ENCODE measurements at places on chromosomes 13 and 19.

- DNase-seq, result no peak
Observed at GRCh38 chr19:52786078-52786463, 520 bp downstream of the ZNF600 start.

DNA sequence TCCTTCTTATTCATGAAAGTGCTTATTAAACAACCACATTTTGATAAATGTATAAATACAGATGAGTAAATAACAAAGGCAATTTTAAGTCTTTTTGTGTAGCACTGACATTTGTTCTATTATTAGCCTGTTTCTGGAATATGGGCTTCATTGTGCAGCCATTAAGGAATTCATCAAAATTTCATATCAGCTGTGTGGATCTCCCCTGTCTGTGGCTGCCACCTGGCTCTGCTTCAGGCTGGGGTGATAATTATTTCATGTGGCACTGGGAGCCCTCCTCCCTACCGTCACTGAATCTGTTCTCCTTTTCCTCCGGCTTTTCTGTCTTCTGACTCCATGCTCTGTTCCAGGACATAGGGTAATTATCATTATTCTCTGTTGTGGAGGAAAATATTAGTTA lies 57.1 kb downstream of the LMO7 start:
- DNase-seq, result no peak

DNA sequence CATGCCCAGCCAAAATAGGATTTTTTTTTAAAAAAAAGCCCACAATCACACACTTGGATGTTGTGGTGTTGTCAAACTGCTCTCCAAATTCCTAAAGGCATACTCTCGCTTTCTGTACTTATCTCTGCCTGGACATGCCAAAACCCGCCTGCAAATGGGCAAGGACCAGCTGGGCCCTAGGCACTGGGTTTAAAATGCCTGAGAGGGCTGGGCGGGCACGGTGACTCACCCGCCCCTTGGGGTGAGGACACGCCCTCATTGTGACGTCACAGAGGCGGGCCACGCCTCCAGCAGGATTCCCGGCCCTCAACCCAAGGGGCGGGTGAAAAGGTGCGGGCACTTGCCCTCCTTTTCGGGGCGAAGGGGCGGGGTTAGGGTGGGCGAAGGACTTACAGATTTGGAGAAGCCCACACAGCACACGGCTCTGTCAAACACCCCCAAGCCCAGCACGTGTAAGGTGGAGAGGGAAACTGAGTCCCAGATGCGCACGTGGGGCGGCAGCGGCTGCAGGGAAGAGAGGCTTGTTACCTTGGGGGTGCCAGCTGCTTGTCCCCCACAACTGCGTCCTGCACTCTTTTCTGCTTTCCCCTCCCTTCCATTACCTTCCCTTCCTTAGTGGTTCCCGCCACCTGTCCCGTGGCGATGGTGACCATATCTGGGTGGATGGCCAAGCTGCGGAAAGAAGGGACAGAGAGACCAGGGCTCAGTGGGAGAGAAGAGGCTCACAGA lies 6.6 kb downstream of the EML2 start:
- DNase-seq, result peak; percentile 79

GRCh38 chr13:96963786-96964475 lies 30.3 kb downstream of the OXGR1 start:
- DNase-seq, result no peak

- no peak for DNase-seq
Observed at GRCh38 chr19:46596008-46596407, 5.1 kb upstream of the CALM3 start.

DNA sequence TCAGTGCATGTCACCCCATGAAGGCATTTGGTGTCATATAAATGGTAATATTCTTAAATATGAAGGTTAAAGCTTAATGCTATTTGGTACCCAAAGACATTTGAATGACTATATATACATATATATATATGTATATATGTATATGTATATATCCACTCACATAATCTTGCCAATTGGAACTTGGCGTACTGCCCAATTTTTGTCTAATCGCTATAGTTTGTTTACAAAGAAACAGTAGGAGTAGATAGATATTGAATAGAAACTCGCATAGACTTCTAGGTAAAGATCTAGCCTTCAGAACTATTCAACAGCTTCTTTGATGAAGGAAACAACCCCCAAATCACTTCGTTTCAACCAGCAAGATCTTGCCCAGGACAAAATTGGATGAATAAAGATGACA lies 24.1 kb downstream of the KLF5 start:
- no peak for DNase-seq

- DNase-seq, result peak; percentile 58
Observed at GRCh38 chr19:8578642-8579265, 1.5 kb upstream of the MYO1F start.

DNA sequence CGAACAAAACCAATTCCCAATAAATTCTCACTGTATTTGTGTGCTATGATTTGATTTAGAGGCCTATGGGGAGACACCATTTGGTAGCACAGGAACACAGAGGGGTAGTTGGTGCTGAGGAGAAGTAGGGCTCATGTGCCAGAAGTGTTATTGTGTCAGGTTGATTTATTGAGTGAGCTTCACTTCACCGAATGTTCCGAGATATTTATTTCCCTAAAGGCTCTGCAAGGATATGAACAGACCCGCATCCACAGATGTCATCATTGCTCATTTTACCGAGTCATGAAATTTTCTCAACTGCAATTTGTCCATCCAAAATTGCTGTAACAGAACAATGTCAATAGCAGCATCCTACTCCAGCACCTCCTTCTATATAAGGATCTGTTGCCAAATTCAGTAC lies 69.5 kb downstream of the DACH1 start:
- DNase-seq, result no peak

- DNase-seq, result no peak
Observed at GRCh38 chr13:23592596-23592995, 22.4 kb downstream of the TNFRSF19 start.

DNA sequence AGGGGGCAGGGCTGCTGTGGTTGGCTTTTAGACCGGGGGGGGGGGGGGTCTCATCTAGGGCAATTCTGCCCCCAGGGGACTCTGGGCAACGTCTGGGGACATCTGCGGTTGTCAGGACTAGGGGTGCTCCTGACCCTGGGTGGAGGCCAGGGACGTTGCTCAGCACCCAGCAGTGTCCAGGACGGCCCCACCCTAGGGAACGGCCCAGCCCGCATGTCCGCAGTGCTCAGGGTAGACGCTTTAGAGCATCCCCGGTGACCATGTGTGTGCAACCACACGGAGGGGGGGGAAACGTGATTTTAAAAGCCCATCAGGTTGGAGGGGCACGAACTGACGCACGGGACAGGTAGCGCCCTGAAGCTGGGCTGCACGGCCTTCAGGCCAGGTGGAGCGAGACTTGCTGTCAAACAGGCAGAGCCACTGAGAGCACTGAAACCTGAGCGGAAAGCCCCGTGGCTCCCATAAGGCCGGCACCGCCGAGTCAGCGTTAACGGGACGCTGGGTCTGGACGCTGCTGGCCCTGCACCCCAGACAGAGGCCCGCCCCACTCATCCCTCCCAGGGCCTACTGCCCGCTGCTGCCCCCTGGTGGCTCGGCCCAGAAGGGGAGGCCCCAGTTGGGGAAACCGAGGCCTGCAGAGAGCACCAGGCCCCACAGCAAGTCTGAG lies 8.3 kb downstream of the CACTIN start:
- DNase-seq, result peak; percentile 43

GRCh38 chr19:43809762-43810696 lies 7.8 kb upstream of the LYPD5 start:
- peak; percentile 55 for DNase-seq

DNA sequence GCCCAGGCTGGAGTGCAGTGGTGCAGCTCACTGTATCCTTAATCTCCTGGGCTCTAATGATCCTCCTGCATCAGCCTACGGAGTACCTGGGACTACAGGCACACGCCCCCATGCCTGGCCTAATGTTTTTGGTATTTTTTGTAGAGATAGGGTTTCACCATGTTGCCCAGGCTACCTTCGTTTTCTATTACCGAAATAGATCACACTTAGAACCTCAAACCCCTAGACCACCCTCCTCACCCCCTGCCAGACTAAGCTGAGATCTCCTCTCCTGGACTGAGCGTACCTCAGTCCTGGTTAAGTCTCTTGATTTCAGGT lies 391 bp downstream of the KLF1 start:
- no peak for DNase-seq

- no peak for DNase-seq
Observed at GRCh38 chr13:76942363-76942762, 5.9 kb upstream of the ACOD1 start.

GRCh38 chr19:34226036-34226435 lies 28.3 kb upstream of the GARRE1 start:
- DNase-seq, result no peak

DNA sequence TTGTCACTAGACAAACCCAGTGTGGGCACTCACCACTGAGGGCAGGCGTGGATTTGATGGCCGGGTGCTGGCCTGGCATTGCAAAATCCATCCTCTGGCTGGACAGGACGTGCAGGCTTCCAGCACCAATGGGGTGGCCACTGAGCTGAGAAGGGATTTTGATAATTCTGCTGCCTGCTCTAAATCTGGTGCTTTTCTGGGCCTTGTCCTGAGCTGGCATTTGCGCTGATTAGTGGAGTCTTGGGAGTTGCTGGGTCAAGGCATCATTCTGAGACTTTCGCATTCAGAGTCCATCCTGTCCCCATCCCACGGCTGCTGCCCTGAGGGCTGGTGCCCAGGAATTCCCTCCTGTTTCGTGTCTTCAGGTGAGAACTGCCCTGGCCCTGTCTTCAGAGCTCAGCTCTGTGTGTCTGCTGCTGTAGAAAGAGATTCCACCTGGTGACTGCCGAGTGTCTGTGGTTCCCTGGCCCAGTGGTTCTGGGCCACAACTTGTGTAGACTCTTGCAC lies 65.9 kb upstream of the MCF2L start:
- DNase-seq, result no peak

- no peak for DNase-seq
Observed at GRCh38 chr13:30025351-30025750, 174.9 kb upstream of the UBL3 start.

DNA sequence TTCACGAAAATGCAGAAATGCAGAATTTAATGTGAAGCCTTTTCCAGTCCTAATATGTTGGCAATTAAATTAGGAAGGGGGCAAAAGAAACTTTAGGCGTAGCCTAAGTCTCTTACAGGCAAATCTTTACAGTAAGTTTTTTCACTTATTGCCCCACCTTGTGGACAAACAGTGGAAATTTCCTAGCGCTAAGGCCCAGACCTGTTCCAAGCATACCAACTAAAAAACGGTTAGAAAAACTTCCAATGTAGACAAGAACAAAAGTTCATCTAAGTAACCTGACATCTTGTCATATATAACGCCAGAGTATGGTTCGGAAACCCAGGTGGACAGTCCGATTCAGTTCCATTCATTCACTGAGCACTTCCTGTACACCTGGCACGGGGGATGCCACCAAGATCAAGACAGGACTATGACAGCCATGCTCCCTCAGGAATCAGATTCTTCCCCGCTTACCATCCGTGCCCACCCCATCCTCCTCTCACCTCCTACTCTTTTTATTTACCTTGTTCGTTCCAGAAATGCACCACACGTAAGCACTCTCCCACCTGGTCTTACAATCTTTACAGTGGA lies 4.9 kb downstream of the ZAR1L start:
- peak; percentile 61 for DNase-seq

DNA sequence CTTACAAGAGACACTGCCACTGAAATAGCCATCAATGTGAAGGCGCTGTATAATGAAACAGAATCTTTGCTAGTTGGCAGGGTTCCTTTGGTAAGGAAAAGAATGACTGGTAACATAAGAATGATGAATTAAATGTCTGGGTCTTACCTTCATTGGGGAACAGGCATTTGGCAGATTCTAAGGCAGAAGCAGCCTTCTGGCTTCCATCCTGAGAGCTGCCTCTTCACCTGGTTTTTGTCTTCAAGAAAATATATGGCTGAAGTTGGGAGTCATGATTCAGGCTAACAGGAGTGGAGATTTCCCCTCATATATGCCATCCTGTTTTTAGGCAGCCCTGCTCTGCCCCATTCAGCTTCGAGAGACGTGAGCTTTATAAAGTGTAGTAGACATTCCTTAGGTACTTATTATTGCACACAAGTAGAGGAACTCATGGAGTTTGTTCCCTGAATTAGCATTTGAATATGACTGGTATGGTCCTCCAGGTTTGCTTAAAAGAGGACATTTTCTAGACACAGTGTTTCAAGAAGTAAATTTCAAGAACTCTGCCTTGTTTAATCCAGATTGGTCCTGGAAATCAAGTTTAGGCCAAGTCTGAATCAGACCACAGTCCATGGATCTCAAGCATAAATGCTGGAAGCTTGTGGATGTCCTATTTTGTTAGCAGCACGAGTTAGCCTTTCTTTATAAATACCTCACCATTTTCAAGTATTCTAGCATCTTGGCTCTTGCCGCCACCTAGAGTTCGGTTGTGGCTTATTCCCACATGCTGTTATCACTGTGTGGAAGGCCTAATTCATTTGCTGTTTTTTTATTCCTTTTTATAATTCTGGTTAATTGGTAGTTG lies 56.2 kb upstream of the AKAP11 start:
- DNase-seq, result peak; percentile 39

DNA sequence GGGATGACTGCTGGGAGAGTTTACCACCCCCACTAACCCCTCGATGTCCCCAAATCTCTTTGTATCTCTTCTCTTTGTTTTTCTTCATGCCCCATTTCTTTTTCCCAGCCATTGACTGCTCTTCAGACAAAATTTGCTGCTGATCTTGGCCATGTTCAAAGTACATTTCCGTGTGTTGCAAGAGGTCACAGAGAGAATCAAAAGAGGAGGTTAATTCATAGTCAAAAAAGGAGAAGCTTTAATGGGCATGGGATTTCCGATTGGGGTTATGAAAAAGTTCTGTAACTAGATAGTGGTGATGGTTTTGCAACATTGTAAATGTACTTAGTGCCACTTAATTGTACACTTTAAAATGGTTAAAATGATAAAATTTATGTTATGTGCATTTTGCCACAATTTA lies 121.1 kb downstream of the FLT1 start:
- no peak for DNase-seq

DNA sequence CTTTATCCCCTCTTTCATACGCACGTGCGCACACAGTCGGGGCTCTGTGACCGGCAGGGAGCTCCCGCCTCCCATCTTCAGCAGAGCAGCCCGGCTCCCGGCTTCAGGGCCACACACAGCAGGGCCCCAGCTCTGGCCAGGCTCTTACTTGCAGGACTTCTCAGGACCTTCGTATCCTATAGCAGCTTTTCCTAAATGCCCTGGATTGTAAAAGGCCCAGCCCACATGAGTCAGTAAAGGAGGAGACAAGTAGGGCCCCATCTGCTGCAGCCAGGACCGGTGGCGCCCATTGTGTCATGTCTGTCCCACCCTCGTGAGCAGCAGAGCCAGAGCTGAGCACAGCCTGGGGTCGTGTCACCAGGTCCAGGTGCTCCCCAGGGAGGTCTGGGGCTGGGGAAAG lies 107.6 kb upstream of the VSTM2B start:
- no peak for DNase-seq

- peak; percentile 100 for DNase-seq
Observed at GRCh38 chr13:30847650-30848307, 58.3 kb upstream of the MEDAG start.

GRCh38 chr19:14237014-14237941 lies 31.3 kb upstream of the ADGRL1 start:
- DNase-seq, result no peak

GRCh38 chr13:113083402-113084061 lies 22.1 kb upstream of the F7 start:
- no peak for DNase-seq

GRCh38 chr19:41085748-41086415 lies 2.4 kb upstream of the CYP2A13 start:
- no peak for DNase-seq

- no peak for DNase-seq
Observed at GRCh38 chr13:20160306-20161274, at the start of gene GJA3. Gene GJA3, minus strand, starts transcription at chr13:20161052. Its CDS starts 17,764 bp downstream, at chr13:20143288.

GRCh38 chr19:48881741-48882657 lies 9.8 kb downstream of the PPP1R15A start:
- no peak for DNase-seq
